Peyer's patch (tissue), 4 donors: ENCODE measurements at places on chromosomes 3 and 15. TPM values are rescaled to one million over a fixed set of nuclear protein-coding genes. Genes with fewer than 3 reads are reported as not detected.

DNA sequence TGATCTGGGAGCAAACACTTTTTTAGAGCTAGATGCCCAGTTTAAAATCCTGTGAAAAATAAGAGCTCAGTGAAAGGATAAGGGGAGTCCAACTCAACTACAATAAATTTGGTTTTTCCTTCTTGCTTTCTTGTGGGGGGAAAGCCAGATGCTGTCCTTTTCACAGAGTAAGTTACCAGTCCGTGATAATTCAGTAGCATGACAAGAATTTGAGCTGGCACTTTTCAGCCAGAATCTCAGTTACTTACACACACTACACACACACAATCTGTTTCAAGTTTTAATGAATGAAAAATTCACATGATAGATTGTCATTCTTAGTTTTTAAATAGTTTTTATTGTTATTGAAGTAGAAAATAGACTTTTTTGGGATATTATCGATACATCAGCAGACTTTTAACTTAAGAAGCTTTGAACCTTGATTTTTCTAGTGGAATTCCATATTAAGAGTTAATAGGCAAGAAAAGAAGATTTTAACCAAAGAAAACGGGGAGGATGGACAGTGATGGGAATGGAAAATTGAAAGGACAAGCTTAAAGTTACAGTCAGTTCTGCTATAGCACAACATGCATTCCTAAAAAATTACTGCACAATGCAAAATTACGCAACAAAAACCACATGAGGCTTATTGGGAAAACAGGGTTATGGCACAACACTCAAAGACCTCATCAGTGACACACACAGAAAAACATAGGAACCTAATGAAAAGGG, 47.0 kb downstream of the PSMD6 start:
- DNase-seq: no peak

The SLC6A11 gene
- not detected for total RNA-seq

DNA sequence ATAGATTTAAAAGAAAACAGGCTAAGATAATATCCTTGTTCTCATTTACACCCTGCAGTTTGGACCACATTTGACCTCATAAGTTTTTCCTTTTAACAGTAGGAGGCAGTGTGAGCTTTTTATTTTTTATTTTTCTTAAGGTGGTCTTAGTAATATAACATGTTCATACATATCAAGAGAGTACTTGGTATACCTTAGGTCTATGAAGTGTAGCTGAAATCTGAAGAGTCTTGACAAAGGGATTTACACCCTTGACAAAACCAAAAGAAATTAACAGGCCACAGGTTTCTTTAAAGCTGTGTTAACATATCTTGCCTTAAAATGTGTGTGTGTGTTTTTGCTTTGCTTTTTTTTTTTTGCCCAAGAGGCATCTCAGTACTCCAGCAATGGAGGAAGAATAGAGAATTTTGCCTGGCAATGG, 3.2 kb downstream of the RAP2B start:
- no peak for DNase-seq

The GOLGA8N gene
- 20.8 TPM for total RNA-seq

- DNase-seq: no peak
Measured at GRCh38 chr3:150238995-150239619, 169.0 kb upstream of the TSC22D2 start.
